ENCODE measurements at places on chromosomes 12 and 14.
A peak's percentile ranks its signal among the peaks of the same experiment; 100 is the strongest.

DNA sequence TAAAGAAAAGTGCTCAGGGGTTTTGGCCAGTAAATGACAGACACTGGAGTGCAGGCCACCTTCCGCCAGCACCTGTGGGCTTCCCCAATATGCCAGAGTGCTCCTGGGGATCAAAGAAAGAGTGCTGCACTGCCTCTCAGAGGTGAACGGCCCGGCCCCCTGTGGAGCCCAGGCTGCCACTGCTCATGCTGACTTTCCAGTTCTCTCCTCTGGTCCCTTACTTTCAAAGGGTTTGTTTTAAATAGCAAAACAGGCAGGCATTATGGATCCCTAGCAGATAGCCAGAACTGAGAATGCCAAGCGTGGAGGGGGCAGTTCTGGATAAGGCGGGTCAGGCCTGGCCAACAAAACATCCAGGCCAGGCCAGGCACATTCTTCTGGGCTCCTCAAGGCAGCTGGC, 59.6 kb downstream of the MDM2 start:
- DNase-seq = no peak

DNA sequence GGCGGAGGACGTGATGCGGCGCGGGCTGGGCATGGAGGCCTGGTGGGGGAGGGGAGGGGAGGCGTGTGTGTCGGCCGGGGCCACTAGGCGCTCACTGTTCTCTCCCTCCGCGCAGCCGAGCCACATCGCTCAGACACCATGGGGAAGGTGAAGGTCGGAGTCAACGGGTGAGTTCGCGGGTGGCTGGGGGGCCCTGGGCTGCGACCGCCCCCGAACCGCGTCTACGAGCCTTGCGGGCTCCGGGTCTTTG, 303 bp downstream of the GAPDH start:
- DNase-seq = no peak

DNA sequence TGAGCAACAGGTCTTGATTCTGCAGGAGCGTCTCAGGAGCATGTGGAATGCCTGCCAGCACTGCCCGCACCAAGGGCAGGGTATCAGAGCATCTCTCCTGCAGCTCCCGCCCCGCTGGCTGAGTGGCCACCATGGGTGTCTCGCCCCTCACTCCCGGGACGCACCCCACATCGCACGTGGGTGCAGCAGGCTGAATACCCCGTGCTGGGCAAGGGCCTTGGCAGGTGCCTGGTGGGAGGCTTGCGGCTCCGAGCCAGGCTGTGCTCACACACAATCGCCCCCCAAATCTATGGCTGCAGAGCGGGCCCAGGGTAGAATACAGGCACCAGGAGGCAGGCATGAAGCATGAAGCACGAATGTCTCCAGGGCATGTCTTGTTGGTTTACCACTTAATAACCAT, 103.9 kb upstream of the TMEM132D start:
- no peak for DNase-seq

GRCh38 chr12:7019043-7019569, 830 bp upstream of the LPCAT3 start:
- DNase-seq = no peak

DNA sequence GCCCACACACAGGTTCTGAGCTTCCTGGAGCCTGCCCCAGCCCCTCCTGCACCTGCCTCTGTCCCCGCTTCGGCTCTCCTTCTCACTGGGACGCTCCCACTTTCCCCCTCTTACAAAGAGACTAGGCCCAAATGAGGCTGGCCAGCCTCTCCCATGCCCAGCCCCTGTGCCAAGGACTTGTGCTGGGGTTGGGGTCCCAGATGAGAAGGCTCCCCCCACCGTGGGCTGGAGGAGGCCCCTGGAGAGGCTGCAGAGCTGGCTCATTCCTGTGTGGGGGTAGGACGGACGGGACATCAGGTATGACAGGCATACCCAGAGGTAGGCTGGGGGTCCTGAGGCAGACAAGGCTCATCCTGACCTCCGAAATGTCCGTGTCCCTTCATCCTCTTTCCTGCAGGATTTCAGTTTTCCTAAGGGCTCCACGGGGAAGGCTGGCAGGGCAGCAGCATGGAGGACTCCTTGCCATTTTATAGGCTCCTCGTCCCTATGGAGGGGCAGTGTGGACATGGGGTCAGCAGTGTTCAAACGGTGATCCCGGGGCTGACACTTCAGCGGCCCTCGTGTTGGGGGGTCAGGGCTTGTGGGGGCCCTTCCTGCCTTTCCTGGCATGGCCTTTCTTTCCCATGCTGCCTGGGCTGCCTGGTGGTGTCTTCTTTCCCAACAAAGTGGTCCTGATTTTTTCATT, 49.1 kb upstream of the MEG3 start:
- DNase-seq = no peak

DNA sequence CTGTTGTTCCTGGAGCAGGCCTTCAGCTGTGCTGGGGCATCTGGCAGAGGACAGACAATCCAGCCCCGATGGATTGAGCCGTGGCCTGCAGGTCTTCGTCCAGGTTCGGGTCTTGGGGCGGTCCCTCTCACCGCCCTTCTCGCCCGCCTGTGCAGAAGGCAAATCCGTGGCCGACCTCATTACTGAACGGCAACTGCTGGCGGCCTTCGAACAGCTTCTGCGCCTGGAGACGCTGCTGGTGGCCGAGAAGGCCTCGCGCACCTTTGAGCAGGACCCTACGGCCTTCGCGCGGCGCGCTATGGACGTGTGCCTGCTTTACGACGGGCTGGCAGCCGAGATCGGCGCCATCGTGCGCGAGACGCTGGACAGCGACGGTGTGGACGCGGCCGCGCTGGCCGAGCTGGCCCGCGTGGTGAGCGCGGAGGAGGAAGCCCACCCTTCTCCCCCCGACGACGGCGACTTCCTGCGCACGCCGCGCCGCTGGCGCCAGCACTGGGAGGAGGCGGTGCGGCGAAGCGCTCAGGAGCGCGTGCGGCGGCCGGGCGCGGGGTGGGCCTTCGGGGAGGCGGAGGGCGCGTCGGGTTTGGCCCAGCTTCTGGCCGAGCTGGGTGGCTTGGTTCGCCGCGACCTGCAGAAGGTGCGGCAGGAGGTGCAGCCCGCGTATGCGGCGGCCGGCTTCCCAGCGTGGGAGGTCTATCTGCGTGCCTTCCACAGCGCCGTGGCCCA, 7.6 kb downstream of the EXOC3L4 start:
- no peak for DNase-seq

- DNase-seq = no peak
These were observed 5.0 kb downstream of the MYO1A start for GRCh38 chr12:57044889-57045288.

DNA sequence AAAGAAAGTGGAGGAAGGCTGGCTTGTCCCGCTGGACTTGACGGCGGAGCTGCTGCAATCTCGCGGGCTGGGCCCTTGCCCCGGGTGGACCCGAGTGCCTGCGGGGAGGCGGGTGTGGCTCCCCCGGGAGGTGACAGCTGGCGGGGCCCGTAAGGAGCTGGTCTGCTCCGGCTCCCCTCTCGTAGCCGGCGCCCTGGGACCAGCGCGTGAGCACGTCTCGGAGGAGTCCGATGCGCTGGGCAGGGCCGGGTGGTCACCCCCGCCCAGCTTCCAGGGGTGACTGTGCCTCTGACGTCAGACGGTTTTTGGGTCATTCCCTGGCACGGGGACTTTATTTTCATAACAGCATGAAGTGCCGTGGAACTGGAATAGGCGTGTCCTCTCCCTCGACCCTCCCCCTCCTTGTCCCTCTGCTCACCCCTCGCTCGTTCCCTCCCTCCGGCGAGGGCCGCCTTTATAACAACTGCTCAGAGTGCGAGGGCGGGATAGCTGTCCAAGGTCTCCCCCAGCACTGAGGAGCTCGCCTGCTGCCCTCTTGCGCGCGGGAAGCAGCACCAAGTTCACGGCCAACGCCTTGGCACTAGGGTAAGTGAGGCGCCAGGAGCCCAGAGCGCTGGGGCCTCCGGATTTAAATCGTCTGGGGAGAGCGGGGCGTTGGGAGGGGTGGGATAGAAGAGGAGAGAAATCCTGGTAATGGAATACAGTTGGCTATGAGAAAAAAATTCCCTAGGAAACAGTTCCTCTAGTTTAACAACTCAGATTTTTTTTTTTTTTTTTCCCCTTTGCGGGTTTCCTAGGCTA, at the start of gene GPRC5A:
TSS of gene GPRC5A (plus strand) at position 483 of the 801 bp plus-strand sequence. CDS start 16,688 bp downstream, outside the sequence.
- peak; percentile 33 for DNase-seq

DNA sequence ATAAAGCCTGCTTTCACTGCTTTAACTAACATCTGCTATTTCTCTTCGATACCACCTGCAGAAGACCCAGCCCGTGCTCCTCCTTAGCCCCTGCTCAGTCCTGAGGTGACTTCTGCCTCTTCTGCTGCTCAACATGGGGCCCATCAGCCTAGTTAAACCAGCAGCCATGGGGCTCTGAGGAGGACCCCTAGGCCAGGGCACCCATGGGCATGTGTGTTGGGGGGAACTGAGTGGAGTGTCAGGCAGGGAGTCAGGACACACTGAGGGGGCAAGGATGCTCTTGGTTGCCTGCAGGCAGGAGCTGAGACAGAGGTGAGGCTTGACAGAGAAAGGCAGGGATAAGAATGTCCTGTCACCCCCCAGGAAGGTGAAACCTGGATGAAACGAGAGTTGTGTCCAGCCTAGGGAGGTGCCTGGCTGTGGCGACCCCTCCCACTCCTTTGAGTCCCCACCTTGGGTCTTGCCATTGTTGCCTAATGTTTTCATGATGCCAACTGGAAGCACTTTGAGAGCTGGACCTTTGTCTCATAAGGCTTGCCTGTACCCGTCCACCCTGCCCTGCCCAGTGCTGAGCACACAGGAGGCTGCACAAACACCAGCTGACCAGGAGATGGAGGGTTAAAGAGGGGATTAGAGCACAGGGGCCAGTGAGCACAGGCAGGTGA, 12.5 kb upstream of the RABGGTA start:
- no peak for DNase-seq

- DNase-seq = peak; percentile 19
These were observed 260.8 kb downstream of the RASSF9 start for GRCh38 chr12:85575120-85576096.

DNA sequence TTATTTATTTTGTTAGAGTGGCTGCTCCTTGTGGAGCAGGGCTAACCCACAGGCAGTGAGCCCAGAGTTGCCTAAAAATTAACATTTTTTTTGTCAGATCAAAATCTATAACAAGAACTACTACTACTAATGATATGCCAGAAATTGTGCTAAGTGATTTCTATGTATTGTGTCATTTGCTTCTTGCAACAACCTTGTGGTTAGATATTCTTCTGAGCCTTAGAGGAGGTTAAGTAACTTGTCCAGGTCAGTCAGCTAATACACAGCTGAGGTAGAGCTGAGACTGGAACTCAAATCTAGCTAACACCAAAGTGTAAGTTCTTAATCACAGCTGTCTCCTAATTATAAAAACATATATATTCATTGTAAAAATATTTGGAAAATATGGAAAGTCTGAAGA, 29.8 kb downstream of the CFL2 start:
- no peak for DNase-seq

DNA sequence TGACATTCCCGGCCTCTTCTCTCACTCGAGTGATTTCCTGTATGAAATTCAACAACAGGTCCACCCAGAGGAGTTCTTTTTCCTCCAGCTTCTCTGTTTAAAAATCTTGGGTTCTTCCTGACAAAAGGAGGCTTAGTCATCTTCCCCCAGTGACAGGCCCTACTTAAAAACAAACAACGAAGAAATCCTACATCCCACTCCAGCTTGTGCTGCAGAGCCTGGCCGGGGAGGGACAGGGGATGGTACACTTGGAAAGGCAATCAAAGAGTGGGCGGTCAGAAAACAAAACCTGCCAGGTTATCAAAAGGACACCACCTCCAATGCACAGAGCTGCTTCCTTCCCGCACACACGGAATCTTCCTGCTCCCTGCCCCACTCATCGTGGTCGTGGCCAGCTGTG, 101.3 kb downstream of the CACNA1C start:
- DNase-seq = no peak

DNA sequence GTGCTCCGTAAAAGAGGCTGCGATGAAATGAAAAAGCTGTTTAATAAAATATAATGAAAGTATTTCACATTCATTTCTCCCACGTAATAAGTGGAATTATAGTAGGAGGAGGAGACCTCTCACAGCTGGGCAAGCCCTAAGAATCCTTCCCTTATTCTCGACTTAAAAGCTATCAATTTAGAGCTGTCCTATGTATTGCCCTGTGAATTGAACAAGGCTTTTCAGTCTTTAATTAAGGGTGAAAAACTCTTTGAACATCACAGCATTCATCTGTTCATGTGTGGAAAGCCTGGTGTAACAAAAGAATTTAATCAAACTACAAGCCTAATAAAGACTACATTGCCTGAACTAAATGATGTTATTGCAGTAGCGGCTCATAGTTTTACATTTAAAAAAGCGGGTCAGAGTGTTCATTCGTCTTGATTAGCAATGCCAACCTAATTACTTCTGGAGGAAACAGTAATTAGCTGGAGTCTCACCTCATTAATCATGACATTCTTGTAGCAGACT, 142.0 kb downstream of the ETNK1 start:
- no peak for DNase-seq

DNA sequence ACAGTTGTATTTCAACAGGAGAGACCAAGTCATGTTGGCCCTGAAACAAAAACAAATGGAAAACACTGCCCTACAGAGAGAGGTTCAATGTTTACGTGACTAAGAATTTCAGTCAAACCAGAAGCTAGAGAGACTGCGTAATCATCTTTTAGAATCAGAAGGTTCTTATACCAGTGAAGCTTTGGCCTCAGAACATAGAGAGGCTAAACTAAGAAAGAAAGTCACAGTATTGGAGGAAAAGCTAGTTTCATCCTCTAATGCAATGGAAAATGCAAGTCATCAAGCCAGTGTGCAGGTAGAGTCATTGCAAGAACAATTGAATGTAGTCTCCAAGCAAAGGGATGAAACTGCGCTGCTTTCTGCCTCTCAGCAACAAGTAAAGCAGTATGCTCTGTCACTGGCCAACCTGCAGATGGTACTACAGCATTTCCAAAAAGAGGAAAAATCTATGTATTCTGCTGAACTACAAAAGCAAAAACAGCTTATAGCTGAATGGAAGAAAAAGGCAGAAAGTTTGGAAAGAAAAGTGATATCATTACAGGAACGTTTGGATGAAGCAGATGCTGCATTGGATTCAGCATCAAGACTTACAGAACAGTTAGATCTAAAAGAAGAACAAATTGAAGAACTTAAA, 32.5 kb upstream of the NUAK1 start:
- DNase-seq = no peak

- no peak for DNase-seq
These were observed 359.8 kb downstream of the BTG1 start for GRCh38 chr12:91785655-91786498.

GRCh38 chr12:32603858-32604257, 75.2 kb upstream of the DNM1L start:
- DNase-seq = no peak
